ENCODE measurements at places on chromosomes 2 and 18.

- DNase-seq: no peak
Observed at GRCh38 chr2:11652553-11652952, 17.4 kb downstream of the NTSR2 start.

DNA sequence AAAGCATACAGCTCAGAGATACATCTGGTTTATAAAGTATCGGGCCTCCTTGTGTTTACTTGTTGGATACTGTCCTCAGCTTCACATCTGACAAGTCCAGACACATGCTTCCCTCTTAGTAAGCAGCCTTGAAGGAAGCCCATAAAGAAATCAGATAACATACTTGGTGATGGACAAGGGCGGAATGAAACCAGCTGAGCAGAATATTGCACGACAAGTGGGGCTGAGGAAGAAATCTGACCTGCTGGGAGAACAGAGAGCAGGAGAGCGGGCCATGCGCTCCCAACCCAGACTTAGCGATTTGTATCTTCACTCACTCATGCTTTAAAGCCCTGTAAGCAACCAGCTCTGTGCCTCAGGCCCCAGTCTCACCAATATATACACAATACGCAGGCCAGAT, 208.4 kb downstream of the CDH20 start:
- no peak for DNase-seq

- peak; percentile 35 for DNase-seq
Observed at GRCh38 chr2:83565181-83565580, 893.9 kb downstream of the SUCLG1 start.

DNA sequence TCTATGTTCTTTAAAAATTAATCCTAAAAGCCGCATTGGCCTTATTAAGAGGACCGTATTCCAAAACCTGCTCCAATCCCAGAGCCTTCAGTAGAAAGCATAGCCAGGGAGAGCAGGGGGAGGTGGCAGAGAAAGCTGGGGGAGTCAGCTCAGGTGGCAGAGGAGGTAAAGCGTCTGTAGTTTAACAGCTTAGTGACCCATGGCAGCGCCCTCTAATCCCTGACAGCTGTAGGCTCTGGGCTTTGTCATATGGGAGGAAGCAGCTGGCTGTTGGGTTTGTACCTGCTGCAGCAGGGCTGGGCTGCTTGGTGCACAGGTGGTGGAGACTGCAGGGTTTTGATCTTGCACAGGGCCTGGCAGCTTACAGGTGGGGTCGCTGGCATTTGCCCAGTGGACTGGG, 50.6 kb downstream of the THNSL2 start:
- DNase-seq: no peak

DNA sequence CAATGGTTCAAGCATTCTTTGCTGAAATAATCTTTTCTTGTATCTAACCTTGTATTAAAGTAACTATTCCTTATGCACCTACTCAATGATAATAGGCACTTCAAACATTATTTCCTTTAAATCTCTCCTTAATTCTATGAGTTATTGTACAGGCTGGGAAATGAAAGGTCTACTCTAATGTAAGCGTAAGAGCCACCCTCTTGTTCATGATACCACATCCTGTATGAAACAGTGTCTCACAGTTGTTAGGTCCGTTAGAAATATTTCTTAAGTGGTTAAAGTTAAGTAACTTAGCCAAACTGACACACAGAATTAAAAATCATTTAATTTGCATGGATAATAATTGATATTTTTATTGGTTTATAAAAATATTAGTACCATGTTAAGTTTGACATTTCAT, 162.5 kb upstream of the RPRM start:
- DNase-seq: no peak

All from spinal cord (tissue), 10 donors.